ENCODE measurements at places on chromosomes 12 and 14. TPM values are rescaled to one million over a fixed set of nuclear protein-coding genes. Genes with fewer than 3 reads are reported as not detected.

GRCh38 chr12:94089891-94090290 is 58.5 kb upstream of the PLXNC1 start:
- no peak for DNase-seq

GRCh38 chr14:104966981-104967385 is 11.2 kb downstream of the AHNAK2 start:
- no peak for DNase-seq

DNA sequence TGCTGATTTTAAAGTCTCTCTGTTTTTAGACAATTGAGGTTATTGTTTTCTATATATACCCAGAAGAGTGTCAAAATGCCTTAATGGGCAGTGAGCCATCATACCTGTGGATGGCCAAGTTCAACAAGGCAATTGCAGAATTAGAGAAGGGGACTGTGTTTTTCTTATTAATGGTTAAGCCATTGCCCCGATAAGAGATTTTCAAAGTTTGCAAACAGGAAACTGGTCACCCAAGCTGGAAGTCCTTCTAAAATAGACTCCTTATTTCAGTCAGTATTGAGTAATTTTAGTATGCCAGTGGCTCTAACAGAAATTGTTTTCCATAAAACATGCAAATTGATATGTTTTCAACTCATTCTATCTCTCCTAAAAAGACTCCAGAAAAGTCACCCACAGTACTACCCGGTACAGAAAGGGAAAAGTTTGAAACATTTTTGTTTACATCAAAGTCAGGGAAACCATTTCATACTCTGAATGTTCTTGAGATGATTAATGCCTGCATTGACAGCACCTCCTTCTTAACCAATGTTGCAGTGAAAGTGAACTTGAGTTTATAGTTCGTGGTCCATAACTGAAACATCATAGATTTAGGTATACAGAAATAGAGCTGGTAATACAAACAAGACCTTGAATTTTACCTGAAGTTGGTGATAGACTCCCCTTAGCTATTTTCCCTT is 191.1 kb downstream of the TMX1 start:
- no peak for DNase-seq

DNA sequence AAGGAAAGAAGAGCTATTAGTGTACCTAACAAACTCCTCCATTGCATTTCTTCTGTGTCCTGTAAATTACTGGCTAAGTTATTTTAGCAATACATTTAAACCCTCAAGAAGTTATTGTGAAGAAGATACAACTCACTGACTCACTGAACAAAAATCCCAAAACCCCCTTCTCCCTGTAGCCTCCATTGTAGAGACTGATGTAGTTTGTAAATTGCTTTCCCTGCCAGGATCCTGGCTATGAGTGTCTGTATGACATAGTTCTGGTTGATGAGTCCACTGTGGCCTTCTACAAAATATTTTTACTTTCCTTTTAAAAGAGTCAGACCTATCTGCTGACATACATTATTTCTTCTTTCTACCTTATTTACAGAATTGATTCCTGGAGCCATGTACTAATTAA is 155.6 kb downstream of the SLC6A15 start:
- no peak for DNase-seq

DNA sequence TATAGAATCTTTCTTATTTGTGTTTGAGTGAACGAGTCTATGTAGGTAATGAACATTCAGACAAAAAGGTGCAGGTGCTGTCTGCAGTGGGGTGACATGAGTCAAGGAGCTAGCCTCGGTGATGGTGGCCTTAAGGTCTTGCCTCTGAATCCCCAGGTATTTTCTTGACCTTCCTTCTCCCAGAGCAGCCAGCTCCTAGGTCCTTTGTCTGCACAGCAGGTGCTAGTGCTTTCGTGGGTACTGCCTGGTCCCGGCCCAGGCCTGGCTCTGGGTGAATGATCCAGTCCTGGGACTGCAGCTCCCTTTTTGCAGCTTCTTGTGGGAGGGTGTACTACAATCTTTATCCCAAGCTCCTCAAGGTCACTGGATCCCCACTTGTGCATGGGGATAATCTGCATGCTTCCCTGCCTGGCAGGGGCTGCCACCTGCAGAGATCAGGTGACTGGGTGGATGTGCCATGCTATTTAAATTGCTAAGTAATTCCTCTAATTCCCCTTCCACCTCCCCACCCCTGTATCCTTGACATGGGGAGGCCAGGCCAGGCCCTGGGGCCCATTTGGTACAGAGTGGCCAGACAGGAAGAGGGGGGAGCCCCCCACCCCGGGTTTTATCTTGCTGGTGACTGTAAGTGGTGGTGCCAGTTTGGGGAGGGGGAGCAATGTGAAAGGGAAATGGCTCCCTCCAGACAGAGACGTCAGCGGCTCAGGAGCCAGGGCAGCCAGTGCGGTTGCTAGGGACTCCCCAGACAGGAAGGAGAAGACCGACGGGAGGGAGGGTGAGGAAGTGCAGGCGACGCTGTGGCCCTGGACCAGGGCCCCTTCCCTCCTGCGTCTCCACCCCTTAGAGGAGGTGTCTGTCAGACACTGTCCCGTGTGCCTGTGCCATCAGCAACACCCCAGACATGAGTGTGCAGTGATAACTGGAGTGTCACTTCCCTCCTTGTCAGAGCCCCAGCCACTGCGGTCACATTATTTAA is 6.7 kb downstream of the VASH1 start:
- peak; percentile 88 for DNase-seq

GRCh38 chr14:32329690-32330285 is 690 bp downstream of the AKAP6 start:
- DNase-seq = no peak

DNA sequence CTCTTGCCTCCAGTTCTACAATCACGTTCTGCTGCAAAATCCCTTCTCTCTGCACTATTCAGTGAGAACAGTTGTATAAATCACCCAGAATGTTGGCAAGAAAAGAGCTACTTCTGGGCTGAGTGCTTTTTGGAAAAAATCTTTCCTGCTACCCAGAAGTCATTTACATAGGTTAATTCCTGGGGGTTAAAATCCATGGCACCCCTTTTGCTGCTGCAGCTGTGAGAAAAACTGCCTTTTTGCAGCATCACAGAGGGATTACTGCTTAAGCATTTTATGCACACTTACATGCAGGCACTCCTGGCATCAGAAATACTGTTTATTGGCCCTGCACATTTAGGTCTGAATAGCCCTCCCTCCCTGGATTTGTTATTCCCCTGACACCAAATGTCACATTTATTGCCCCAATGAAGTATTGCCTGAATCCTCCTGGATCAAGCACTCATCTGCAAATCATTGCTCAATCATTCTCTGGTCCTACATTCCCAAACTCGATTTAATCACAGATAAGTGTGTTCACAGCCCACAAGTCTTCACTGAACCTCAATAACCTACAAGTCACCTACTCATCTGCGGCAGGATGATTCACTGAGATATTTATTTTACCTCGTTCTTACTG is 43.1 kb upstream of the CCDC196 start:
- no peak for DNase-seq

DNA sequence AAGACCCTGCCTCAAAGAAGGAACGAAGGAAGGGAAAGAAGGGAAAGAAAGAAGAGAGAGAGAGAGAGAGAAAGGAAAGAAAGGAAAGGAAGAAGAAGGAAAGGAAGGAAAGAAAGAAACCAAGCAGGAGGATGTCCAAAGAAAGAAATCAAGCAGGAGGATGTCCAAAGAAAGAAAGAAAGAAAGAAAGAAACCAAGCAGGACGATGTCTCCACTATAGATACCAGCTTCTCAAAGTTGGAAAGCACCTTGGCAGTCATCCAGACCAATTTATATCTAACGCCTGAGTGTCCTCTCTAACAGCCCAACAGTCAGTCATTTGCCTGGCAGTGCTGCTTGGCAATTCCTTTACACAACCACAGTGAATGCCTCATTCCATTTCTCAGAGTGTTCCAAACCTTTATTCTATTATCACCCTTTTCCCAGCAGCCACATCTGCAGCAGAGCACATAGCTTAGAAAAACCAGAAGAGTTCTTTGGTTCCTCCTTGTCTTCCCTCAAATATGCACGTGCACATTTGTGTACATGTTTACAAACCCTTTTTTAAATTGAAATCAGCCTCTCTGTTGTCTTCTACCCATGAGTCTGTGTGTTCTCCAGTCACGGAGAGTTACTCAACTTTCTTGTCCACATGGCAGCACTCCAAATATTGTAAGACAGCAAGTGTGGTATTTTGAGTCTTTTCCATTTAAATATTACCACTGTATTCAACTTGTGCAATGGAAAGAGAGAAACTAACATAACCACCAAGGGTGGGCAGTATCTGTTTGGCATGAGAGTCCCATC is 138.4 kb downstream of the STXBP6 start:
- no peak for DNase-seq

GRCh38 chr14:105440992-105441391 is 21.4 kb downstream of the MTA1 start:
- no peak for DNase-seq

DNA sequence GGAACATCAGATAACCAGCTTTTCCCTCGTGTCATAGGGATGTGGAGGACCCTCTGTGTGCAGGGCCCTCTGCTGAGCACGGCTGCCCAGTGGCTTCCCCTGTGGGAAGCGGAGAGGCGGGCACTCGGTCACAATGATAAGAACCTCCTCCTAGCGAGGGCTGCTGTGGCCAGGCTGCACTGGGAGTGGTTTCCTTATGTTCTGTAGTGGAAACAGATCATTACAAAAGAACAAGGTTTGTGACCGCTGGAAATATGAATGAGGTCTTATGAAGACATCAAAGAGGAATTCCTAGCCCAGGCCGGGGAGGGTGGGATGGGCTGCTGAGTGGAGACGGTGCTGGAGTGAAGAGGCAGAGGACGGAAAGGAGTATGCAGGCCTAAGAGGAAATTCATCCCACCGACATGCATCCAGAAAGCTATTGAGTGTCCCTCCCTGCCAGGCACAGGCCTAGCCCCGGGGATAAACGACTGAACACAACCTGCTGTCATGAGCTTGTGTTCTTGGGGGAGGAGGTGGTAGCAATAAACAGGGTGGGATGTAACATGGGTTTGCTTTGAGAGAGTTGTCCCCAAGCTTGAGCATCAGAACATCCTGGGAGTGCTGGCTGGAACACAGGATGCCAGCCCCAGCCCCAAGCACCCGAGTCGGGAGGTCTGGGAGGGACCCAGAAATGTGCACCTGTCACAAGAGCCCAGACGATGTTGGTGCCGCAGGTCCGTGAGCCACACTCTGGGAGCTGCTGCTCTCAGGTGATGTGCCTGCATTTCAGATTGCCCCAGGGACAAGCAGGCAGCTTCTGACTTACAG is 37.5 kb downstream of the FZD10 start:
- no peak for DNase-seq

DNA sequence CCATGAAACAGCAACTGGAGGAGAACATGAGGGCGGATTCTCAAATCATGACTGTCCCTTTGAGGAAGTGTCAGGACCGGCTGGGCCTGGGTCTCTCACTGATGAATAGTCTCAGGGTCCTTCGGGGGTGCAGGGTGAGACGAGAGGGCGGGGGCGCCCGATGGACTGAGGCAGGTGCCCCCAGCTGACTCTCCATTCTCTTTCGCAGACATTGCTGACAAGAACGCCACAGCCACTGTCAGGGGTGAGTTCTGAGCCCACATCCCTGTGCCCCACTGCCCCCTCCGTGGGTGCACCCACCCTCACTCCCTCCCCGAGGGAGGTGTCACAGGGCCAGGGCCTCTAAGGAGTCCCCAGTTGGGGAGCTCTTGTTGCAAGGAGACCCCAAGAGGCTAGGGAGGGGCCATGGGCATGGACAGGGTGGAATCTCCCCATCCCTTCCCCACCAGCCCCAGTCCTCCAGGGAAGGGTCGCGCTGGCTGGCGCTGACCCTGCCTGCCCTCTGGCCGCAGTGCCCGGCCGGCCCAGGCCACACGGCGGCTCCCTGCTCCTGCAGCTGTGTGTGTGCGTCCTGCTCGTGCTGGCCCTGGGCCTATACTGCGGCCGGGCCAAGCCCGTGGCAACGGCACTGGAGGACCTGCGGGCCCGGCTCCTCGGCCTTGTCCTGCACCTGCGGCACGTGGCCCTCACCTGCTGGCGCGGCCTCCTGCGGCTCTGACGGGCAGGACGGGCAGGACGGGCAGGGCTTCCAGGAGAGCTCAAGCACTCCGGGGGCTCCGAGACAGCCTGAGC is 8.7 kb downstream of the C14orf180 start:
- DNase-seq = no peak

DNA sequence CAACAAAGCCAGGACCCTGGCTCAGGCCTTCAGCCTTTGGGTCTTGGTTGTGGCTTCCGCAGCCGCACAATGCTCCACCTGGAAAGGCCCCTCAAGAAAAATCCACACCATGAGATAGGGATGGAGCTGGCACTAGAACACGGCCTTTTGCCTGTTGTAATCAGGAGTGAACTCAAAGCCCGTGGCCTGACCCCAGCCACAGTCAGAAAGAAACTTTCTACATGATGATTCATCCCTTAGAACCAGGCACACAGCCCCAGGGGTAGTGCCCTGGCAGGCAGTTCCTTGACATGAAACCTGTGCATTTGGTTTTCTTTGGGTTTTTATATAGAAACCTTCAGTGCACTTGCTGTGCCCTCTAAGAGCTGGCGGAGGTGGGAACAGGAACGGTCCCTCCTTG is 5.1 kb downstream of the CLMN start:
- no peak for DNase-seq

GRCh38 chr12:6752167-6752920 is 597 bp downstream of the MLF2 start:
- DNase-seq = no peak

- DNase-seq = no peak
Measured at GRCh38 chr12:102618197-102618877, 138.0 kb upstream of the IGF1 start.

- peak; percentile 49 for DNase-seq
Measured at GRCh38 chr14:90483571-90483974, 86.7 kb downstream of the CALM1 start.

DNA sequence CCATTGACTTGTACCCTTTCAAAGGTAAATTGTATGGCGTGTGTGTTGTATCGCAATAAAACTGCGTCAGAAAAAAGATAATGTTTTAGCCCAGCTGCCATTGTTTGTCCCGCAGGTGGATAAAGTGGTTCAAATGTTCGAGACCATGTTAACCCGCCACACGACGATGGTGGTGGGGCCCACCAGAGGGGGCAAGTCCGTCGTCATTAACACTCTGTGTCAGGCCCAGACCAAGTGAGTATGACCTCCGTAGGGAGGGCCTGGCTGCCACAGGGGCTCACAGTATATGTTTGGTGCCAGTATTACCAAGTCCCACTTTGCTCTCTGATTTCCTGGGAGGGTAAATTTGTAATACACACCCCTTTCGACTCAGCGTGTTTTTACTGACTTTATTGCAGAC is 96.9 kb downstream of the DNAH10 start:
- DNase-seq = no peak

DNA sequence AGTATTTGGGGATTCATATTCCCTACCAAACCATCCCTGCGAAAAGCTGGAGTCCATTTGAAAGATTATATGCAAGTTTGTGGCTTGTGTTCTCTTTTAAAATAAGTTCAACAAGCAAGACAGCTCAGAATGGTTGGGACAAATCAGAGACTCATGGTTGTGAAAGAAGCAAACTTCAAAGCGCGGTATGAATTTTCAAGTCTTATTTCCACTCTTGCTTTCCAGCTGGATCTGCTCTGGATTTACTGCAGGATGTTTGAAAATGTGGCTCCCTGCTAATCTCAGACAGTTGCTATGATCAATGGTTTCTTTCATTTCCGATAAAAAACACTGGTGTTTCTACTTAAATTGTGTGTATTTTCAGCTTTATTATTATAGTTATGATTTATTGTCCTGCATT is 477.5 kb downstream of the RAD51B start:
- DNase-seq = no peak

SRRM4 gene
- total RNA-seq = not detected

KLRG1 gene
- 13.8 TPM for total RNA-seq

HDAC7 gene
- total RNA-seq = 91.4 TPM

DDN gene
- total RNA-seq = 1.3 TPM

TAS2R9 gene
- total RNA-seq = not detected

GPRC5A gene
- total RNA-seq = not detected

DEGS2 gene
- total RNA-seq = 0.60 TPM

SPPL3 gene
- total RNA-seq = 42.3 TPM
